AG08395 (cell line): ENCODE measurements at places on chromosomes 4 and X.

DNA sequence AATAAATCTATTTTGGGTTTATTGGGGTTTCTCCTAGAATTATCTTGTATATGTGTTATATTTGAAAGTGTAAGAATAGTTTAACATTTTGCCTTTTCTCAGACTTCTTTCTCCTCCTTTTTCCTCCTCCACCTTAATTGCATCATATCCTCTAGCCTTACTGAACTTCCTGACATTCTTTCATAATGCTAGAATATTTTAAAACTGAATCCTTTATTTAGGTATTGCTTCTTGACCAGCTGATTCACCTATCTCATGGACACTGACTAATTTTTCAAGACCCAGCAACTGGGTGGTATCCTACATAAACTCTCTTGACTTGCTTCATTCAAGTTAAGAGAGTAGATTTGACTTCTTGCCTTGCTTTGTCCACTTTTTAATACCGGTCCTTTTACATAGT is 1508.9 kb downstream of the STIM2 start:
- no peak for DNase-seq

- DNase-seq = no peak
Observed at GRCh38 chrX:109643687-109644086, 18.7 kb upstream of the KCNE5 start.

- no peak for DNase-seq
Observed at GRCh38 chrX:55451626-55451989, 319 bp upstream of the MAGEH1 start.

- DNase-seq = no peak
Observed at GRCh38 chr4:99615170-99615820, 40.7 kb downstream of the MTTP start.

GRCh38 chrX:50941638-50942037 is 31.1 kb downstream of the BMP15 start:
- no peak for DNase-seq

- DNase-seq = no peak
Observed at GRCh38 chr4:51907006-51907669, 64.2 kb downstream of the DCUN1D4 start.

DNA sequence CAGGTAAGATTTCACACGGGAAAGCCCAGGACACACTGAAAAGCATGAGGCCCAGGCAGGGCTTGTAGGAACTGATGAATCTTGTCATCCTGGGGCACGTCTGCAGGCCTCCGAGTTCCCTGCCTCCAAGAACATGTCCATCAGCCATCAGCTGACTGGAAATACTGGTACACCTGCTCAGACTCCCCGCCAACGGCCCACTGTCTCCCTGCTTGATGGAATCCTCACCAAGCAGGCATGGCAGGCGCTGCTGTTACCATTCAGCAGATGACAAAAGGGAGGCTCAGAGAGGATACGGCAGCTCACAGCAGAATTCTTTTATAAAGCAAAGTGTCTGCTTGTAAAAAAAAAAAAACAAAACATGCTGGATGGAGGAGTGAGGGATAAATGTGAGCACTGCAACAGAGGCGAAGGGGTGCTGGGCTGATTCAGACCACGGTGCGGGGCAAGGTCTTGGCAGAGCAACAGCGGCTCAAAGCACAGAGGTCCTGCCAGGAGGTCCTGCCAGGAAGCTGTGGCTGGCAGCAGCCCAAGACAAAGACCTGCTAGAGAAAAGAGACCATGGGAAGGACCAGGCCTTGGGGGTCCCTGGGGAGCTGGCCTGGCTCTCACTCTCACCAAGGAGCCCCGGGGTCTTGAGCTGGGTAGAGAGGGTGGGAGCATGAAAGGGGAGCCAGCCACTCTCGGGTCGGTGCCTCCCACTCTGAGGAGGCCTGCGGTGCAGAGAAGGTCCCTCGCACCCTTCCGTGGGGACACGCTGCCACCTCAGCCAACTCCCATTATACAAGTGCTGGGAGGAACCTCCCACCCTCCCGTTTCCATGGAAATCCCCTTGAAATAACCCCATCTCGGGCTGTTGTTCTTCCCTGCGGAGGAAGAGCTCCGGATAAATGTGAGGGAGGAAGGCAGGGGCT is 25.6 kb downstream of the PPP2R2C start:
- no peak for DNase-seq

DNA sequence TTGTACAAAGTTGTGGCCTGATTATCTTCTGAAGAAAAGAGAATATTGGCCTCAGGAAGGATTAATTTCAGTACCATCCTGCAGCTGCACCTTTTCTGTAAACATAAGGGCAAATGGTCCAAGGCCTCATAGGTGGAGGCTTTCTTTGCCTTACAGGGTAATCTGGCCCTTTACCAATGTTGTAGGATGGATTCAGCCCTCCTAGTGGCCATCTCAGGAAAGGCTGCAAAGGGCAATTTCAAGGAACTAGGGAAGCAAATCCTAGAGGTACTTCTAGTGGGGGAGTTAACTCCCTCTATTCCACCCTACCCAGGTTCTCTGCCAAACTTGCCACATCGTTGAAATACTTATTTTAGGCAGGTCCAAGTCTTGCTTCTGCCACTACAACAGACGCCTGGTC is 57.6 kb downstream of the UGT2B11 start:
- DNase-seq = no peak

DNA sequence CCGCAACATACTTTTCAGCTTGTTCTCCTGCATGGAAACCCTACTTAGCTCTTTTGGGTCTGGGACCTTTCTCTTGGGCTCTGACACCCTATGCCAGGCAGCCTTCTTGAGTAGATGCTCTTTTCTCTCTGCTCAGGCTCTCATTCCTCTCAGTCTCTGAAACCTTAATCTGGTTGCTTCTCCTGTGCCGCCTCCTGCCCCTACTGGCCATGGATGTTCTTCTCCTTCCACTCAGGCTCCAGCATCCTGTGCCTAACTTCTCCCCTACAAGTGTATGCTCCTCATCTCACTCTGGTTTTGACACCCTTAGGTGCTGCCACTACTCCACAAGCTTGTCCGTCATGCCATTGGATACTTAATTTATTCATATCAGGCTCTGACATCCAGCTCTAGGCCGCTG is 15.2 kb downstream of the BLTP1 start:
- DNase-seq = no peak

DNA sequence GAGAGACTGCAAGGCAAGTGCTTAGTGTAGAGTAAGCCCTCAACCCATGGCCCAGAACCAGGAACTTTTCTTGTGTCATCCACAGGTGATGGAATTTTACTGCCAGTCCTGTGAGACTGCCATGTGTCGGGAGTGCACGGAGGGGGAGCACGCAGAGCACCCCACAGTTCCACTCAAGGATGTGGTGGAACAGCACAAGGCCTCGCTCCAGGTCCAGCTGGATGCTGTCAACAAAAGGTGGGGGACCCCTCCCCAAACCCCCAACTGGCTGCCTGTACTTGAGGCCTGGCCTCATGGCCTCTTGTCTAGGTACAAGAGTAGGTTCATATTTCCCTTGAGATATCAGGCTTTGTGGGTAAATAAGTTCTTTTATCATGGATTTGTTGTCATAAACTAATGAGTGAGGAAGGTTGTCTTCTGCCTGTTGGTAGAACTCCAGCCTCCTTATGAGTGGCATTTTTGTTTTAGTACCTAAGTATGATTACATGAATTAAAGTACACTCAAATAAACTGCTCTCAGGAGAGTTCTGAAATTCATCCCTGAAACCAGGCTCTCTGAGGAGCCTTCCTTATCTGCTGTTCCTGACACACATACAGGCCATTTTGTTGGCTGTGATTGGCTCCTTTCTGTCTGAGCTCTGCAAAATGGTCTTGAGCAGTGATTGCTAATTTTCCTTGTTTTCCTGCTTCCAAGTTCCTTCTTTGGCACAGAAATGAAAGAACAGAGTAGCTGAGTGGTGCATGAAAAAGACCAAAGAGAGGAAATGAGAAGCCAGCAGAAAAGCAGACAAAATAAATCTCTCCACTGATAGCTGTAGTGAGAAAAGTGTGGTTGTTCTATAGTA is 51.4 kb upstream of the MND1 start:
- DNase-seq = no peak

DNA sequence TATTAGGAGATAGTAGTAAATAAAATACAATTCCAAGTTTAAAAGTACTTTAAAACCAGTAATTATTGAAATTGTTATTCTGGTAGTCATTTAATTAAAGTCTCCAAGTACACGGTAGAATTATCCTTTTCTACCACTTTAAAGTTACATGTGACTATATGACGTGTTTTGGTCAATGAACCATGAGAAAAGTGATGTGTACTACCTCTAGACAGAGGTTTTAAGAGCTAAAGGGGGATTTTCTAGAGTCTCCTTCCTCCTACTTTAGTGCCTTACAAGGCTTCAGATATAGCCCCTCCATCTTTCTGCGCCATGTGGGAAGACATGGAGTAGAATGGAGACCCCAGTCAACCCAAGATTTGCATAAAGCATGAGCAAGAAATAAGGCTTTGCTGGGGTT is 2296.6 kb upstream of the AGA start:
- DNase-seq = no peak

DNA sequence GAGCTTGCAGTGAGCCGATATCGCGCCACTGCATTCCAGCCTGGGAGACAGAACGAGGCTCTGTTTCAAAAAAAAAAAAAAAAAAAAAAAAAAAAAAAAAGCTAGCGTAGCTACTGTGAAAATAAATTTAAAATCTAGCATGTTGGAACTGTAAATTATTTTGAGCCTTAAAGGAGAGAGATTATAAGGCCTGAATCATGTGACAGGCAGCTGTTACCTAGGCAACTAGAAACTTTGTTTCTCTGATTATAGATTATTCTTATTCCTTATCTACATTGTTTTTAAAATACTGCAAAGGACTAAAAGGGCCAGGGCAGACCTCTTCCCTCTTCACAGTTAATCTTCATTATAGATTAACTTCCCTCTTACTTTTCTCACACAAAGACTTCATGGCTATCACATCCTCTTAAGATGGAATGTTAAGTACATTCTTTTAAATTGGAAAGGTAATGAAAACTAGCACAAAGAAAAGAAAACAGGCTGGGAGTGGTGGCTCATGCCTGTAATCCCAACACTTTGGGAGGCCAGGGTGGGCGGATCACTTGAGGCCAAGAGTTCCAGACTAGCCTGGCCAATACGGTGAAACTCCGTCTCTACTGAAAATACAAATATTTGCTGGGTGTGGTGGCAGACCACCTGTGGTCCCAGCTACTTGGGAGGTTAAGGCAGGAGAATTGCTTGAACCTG is 21.1 kb upstream of the PDS5A start:
- DNase-seq = no peak
